ENCODE measurements at places on chromosomes 1 and 21.

- no peak for DNase-seq
These were observed 805.8 kb upstream of the ADGRL2 start for GRCh38 chr1:80994934-80995333.

GRCh38 chr1:59404796-59405195 lies 107.9 kb downstream of the FGGY start:
- no peak for DNase-seq

GRCh38 chr21:14547834-14548513 lies 1.9 kb upstream of the SAMSN1 start:
- no peak for DNase-seq

DNA sequence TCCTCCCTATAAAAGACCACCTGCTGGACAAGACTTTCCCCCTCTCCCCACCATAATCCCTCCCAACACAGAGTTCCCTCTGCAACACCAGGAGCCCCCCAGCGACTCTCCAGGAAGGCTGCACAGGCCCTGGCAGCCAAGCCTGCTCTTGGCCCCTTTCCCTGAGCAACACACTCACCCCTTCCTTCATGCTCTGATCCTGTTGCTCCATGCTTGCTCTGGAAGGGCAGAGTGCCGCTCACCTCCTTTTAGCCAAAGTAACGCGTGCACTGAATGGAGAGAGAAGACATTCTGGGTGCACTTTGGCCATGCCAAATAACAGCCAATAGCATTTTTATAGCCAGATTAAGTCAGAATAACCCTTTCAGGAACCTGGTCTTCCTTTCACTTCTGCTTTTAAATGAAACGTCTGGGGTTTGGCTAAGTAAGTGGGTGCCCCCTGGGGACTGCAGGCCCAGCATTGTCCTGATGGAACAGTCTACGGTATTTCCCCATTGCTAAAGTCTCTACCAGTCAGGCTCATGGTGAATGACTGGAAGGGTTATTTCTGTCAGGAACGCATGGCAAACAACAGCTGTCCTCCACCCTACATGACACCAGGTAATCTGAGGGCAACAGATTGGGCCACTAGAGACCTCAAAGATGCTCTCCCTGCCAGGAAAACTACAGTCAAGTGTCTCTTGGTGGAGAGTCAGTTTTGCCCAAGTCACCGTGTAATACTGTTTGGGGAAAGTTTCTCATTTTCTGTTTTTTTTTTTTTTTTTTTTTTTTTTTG lies at the start of gene SLC2A5:
Gene SLC2A5 (minus strand): TSS at position 310 of the 775 bp plus-strand sequence. CDS start 99 bp downstream, at position 211.
- no peak for DNase-seq

GRCh38 chr21:17050646-17051045 lies 462.2 kb upstream of the CXADR start:
- no peak for DNase-seq

Data from stimulated activated CD4-positive, alpha-beta T cell treated with anti-CD3 and anti-CD28 coated beads, TNF-alpha, amount 100 ng/mL, for 1 hour (primary cell).